ENCODE measurements at places on chromosomes 16 and 17. TPM values are rescaled to one million over a fixed set of nuclear protein-coding genes. Genes with fewer than 3 reads are reported as not detected.

GRCh38 chr16:85479972-85480726, 133.0 kb upstream of the GSE1 start:
- no peaks in the 10 kb centered on the region for H3K27me3 ChIP-seq
- peaks cover 7% of the 10 kb centered on the region for H3K36me3 ChIP-seq
- H3K4me3 ChIP-seq = no peak overlapping the region
- peaks cover 5% of the 10 kb centered on the region for H3K4me1 ChIP-seq

The SLC16A11 gene
- not detected for total RNA-seq

DNA sequence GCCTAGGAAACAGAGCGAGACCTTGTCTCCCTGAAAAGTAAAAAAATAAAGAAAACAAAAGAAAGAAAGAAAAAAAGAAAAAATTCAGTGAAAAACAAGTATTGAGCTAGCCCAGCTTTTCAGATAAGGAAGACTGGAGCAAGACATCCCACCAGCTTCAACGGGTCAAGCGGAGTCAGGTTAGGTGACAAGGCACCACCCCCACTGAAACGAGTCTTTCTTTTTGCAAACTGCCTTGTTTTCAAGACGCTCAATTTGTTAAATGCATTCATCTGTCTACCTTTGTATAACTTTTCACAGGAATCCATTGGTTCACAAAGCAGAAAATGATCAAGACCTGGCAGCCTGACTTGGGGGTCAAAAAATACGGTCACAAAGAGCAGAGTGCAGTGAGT, 10.7 kb upstream of the AXIN2 start:
- no peaks in the 10 kb centered on the region for H3K36me3 ChIP-seq
- DNase-seq = no peak
- no peaks in the 10 kb centered on the region for H3K4me1 ChIP-seq
- no peak overlapping the region for H3K27ac ChIP-seq
- H3K27me3 ChIP-seq = no peaks in the 10 kb centered on the region

- H3K27me3 ChIP-seq = no peaks in the 10 kb centered on the region
- H3K36me3 ChIP-seq = no peaks in the 10 kb centered on the region
- no peak overlapping the region for H3K4me3 ChIP-seq
Observed at GRCh38 chr16:11946433-11946832, 4.6 kb upstream of the NPIPB2 start.
